Amniotic stem cell (primary cell): ENCODE measurements at places on chromosomes 13 and 19.

GRCh38 chr13:35784286-35784951, 307.9 kb upstream of the MAB21L1 start:
- no peak for DNase-seq

GRCh38 chr19:29540114-29540513, 14.3 kb downstream of the VSTM2B start:
- no peak for DNase-seq

DNA sequence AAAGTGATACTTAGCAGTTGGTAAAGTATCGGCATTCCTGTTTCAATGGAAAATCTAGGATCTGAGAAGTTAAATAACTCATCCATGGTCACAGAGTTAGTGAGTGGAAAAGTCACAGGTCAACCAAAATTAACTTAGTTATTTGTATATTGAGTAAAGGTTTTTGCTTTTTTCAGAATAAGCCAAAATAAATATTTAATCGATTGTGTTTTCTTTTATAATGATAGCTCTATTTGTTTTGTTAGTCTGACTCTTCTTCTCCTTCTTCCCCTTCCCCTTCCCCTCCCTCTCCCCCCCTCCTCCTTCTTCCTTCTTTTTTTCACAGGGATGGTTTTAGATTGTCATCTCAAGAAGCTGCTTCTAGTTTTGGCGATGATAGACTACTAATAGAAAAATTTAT, 173.5 kb downstream of the PCCA start:
- DNase-seq, result no peak

- DNase-seq, result no peak
Observed at GRCh38 chr19:6687114-6687513, 17.2 kb upstream of the TNFSF14 start.

DNA sequence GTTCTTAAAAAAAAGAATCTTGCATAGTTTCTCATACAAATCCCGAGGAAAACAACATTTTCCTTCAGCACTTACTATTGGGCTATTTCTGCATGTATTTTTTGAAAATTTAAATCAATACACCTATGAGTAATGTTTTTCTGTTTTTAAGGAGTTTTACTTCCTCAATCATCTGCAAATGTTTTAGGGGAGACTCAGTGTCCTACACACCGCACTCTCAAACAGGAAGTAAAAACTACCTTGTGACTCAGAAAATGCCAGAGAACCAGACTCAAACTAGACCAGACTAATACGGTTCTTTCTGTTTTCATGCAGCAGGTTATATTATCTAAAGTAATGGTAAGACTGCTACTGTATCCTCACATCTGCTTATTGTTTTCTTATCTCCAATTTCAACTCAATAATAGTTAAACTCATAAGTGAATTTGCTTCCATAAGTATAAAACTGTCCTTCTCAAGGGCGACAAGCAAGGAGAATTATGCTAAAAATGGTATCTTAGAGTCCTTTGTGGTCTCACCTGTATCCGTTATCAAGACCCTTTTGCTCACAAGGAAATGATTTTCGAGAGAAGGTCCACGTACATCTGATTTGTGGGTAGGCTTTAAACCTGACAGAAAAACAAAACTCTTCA, 52.5 kb downstream of the FLT3 start:
- DNase-seq, result no peak
